Stimulated activated CD8-positive, alpha-beta memory T cell treated with anti-CD3 and anti-CD28 coated beads, Interleukin-7, amount 100 ng/mL, for 4 hours (primary cell): ENCODE measurements at places on chromosomes 3 and 15.

GRCh38 chr3:50572158-50572557, 2.8 kb downstream of the HEMK1 start:
- peak; percentile 69 for DNase-seq

GRCh38 chr3:124995460-124995994, 60.3 kb downstream of the HEG1 start:
- DNase-seq: peak; percentile 17

DNA sequence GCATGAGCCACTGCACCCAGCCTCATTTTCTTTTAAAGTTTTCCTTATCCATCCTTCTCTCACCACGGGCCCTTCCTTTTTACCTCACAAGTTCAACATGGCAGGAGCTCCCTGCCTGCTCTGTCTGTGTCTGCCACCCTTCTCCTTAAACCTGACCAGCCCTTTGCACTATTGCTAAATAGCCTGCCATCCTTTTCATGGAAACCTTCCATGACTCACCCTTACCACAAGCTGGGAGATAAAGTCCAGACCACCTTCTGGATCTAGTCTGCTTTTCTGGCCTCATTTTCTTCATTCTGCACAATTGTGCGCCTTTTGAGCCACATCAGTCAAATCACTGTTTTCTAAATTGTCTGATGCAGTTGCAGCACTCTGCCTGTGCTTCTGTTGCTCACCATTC, 8.9 kb downstream of the PARP14 start:
- DNase-seq: no peak

GRCh38 chr15:61731099-61731498, 329.1 kb downstream of the VPS13C start:
- DNase-seq: no peak

GRCh38 chr3:54374214-54374852, 252.0 kb downstream of the CACNA2D3 start:
- no peak for DNase-seq

DNA sequence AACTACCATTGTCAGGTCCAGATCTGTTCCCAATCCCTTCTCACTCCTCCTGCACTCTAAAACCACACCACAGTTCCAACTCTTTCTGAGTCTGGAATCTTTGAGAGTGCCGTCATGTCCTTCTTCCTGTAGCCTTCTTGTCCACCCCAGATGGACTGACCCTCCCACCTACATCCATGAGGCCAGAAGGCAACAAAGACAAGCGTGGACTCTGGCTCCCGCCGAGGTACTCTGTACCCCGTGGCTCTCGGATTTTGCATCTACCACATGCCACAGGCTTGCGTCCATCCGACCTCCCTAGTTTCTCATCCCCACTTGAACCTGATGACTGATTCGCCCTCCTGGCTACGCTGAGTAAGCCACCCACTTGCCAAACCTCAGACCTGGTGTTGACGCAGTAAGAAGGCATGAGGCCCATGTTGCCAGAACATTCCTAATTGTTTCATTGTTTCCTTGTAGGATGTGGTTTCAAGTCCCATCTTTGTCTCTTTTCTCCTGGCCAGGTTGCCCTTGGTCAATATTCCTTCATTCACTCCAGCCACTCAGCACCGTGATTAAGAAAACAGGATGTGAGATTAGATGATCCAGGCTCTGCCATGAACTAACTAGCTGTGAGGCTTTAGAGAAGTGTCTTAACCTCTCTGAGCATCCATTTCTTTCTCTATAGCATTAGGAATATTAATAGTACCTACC, 1.1 kb upstream of the ZBTB38 start:
- DNase-seq: no peak

DNA sequence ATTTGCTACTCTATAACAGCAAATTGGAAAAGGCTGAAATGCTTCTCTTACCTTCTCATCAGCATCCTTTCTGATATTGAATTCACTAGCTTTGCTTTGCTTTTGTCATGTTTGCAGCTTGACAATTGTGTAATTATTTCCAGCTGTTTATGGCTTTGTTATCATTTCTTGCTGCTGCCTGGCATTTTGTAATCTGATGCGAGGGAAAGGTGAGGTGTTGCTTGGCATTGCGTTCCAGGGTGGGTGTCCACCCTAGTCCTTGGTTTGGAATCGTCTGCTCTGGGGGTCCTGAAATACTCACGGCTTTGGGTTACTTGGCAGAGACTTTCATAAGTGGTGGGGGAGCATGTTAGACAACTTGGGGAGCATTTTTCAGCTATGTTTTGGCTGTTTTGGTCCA, 2.9 kb downstream of the CACNA2D3 start:
- no peak for DNase-seq

GRCh38 chr3:128436214-128436613, 30.5 kb downstream of the DNAJB8 start:
- no peak for DNase-seq

DNA sequence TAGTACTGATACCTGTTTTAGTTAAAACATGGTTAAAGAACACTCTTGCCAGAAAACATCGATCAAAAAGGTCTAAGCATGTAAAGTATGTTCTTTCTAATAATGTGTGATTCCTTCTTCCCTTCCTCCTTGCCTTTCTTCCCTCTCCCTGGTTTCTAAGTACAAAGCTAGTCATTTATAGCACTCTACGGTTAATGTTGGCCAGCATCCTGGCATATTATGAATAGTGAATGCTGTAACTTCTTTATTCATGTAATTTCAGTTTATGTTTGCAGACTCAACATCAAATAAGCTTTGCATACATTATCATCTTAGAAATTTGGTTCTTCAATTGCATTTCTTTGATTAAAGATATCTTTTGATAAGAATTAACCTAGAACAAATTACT, 27.1 kb downstream of the P2RY12 start:
- DNase-seq: no peak

DNA sequence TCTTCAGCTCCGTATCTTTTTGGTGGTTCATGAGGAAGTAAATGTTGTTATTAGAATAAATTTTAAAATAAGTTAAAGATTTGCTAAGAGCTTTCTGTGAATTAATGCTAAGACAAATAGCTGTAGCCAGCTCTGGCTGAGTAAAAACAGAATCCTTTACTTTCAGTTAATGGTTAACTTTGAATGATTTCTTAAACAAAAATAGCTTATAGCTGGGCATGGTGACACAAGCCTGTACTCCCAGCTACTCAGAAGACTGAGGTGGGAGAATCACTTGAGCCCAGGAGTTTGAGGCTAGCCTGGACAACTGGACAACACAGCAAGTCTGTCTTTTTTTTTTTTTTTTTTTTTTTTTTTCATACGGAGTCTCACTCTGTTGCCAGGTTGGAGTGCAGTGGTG, 25.0 kb downstream of the TCAIM start:
- DNase-seq: no peak

GRCh38 chr3:36741285-36741684, 23.1 kb downstream of the DCLK3 start:
- DNase-seq: no peak

DNA sequence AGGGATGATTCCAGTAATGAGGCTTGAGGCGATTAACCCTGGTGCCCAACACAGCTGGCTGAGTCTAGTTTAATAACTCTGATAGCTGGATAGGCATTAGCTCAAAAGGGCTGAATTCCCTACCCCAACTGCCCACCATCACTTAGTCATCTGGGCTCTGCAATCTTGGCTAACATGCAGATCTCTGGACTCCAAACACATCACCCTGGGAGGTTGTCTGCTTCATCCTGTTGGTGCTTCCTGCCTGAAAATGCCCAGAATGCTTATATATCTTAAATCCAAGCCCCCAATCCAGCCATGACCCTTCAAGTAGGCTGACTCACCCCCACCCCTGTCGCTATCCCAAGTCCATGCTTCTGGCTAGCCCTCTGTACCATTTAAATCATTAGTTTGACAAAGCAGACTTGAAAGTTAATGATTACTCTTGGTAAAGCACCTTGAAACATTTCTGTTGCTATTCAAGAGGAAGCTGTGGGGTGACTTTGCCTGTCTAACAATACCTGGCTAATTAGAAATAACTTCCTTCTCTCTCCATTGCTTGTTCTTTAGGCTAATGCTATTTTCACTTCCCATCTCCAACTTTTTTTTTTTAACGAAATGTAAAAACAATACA, 107.0 kb upstream of the RORA start:
- no peak for DNase-seq

DNA sequence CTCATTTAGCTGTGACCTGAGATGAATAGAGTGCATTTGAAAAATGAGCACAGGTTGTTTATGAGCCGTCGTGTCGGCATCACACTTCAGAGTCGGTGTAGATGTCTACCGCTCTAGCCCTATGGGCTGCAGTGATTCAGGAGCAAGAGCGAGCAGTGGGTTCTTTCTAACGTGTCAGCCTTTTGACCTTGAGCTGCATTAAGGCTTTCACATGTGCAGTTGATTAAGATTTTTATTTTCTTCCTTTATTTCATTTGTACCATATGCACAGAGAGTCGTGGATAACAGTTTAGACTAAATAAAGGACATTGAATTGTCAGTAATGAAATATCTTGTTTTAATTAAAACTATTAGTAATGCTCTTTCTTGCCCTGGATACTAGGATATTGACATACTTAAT, 368.2 kb downstream of the PTPRG start:
- no peak for DNase-seq

GRCh38 chr3:187798531-187799530, 53.6 kb upstream of the BCL6 start:
- no peak for DNase-seq

DNA sequence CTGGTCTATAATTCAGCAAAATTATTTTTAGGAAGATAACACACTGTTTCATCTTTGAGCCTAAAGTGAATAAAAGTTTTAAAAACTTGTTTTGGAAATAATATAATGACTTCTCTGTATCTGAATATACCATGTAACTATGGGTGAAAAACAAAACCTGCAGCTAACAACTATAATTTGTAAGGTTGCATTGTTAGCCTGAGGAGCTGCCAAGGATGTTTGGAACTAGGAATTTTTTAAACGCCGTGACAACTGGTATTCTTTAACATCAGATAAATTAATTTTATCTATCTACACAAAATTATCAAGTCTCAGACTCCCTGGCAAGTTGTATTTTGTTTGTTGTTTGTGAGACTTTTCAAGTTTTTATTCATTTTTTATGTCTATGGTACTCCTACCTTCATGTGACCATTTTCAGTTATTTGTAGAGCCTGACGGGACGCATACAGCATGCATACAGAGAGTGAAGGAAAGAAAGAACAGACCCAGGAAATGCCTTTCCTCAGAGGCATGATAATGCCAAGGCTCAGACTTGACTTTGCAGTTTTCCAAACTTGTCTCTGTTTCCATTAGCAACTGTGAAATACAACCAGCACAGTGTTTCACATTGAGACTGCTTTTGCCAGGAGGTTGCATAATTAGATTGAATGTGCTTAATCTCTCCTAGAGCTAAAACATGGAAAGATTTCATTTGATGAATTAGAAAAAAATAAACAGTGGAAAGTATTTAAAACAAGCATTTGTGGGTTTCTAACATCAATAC, 60.8 kb upstream of the ARHGEF26 start:
- DNase-seq: no peak

DNA sequence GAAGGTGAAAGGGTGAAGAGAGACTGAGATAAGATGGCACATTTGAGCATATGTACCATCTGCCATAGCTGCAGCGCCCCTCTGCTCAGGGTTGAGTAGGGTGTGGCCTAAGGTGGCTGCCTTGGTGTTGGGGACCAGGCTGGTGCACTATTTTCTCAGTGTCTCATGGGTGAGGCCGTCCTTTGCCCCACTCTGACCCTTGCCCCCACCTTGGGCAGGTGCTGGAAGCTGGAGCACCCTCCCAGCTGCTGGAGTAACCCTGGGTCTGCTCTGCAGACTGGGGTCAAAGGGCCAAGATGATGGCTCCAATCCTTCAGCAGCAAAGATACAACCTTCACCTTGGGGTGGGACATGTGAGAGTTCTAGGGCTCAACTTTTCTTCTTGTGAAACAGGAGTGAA, 69.2 kb downstream of the DAPK2 start:
- DNase-seq: no peak

DNA sequence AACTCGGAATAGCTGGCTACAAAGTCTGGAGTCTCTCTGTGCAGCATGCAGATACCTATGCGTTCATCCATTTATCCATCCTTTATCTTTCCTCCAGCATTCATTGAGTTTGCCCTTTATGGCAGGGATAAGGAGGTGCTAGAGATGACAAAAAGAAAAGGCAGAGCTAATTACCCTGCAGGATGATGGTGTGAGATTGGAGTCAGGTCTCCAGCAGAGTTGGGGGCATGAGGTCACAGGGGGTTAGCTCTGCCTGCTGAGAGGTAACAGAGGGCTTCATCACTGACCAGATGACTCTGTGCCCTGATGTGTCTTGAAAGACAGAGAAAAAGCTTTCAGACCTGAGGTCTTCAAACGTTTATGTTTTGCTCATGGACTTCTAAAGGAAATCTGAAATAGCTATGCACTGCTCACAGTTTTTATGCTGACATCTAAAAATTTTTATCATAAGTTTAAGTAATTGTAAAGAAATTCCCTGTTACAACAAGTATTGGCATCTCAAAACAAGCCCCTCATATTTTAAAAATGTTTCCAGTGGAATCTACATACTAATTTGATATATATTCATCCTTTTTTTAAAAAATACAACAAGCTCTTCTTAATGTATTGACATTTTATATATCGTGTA, 132.3 kb upstream of the ANKRD28 start:
- DNase-seq: no peak

- no peak for DNase-seq
These were observed 31.2 kb upstream of the SRGAP3 start for GRCh38 chr3:9280451-9281219.

GRCh38 chr3:111750278-111750884, 108.7 kb upstream of the PHLDB2 start:
- DNase-seq: no peak

- DNase-seq: peak; percentile 58
These were observed 10.9 kb downstream of the TM2D3 start for GRCh38 chr15:101641129-101641764.

- DNase-seq: no peak
These were observed 220.5 kb downstream of the FAM43A start for GRCh38 chr3:194906229-194906629.

- peak; percentile 17 for DNase-seq
These were observed 83.8 kb upstream of the PPIB start for GRCh38 chr15:64246364-64247189.

DNA sequence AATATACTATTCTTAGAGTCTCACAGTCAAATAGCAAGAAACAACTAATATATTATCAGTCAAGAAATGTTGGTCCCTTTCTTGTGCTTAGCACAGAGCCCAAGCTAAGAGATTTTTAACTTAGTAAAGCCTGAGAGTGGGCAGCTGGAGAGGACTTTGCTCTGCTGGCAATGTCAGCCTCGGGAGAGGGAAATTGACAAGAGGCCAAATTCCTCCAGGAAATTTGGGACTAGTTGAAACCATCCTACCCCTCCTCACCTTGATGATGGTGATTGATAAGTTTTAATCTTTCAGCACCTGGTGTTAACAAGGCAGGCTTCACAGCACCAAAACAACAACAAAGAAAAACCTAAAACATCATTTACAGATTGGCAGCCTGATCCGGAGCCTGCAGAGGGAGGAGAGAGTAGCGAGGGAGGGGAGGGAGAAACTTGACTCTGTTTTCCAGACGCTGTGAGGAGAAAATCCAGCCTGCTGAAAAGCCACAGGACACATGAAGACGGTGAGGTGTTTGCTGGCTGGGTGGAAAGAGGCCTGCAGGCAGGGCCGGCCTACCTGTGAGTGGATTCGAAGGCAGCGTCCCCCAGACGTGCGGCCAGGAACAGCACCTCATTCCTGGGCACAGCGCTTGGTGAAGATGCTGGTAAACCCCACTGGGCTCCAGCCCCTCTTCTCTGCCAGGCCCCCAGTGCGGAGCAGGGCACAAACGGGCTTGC, 150.9 kb downstream of the LRRC28 start:
- DNase-seq: no peak
